Ovary (tissue), 10 donors: ENCODE measurements at places on chromosomes 12 and 14. TPM values are rescaled to one million over a fixed set of nuclear protein-coding genes. Genes with fewer than 3 reads are reported as not detected.
A peak's percentile ranks its signal among the peaks of the same experiment; 100 is the strongest.

The CBX5 gene
- 30.3 TPM for total RNA-seq

The PAX9 gene
- total RNA-seq = not detected

The ADAM21 gene
- 0.20 TPM for total RNA-seq

The LIN52 gene
- total RNA-seq = 10.0 TPM

The NOVA1 gene
- total RNA-seq = 7.3 TPM

The MMP14 gene
- 187 TPM for total RNA-seq

DNA sequence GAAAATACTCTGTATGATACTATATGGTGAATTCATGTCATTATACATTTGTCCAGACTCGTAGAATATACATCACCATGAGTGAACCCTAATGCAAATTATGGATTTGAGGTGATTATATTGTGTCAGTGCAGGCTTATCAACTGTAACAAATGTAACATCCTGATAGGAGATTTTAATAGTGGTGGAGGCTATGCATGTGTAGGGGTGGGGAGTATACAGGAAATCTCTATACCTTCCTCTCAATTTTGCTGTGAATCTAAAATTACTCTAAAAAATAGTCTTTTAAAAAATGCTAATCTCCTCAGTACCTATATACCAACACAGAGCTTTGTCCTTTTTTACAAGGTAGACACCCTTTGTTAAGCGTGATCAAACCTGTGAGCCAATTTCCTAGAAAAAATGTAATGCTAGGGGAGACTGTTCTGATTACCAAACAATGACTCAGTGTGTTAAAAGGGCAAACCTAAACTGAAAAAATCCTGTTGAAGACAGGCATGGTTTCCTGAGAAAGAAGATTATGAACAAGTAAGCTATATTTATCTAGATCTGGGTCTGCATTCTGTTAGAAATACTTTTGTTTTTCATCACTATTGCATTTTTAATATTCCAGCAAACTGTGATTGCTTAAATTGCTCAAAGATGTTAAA is 170.9 kb downstream of the DUSP6 start:
- H3K36me3 ChIP-seq = no peaks in the 10 kb centered on the region
- no peaks in the 10 kb centered on the region for H3K4me1 ChIP-seq

DNA sequence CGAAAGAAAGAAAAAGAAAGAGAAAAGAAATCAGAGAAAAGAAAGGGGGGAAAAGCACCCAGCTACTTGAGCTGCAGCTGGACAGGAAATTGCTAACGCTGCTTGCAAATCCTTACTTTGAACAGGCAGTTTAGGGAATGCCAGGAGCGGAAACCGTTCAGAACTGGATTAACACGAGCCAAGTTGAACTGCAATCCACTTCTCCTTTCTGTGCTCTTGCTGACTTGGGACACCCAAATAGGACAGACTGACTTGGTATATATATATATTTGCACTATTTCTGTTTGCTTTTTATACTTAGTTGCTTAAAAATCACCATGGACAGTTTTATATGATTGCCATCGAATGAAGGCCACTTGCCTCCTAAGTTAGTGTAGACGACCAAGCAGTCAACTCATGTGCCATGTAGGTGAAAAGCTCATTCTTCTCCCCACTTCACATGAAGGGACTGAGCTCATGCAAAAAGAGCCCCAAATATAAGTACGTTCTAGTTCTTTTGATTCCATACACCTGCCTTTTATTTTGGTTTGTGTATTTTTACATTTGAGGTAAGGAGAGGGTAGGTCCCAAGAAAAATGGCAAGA is 5.5 kb downstream of the DUSP6 start:
- no peak overlapping the region for H3K27ac ChIP-seq
- H3K4me3 ChIP-seq = no peak overlapping the region
- peaks cover 3% of the 10 kb centered on the region for H3K4me1 ChIP-seq

DNA sequence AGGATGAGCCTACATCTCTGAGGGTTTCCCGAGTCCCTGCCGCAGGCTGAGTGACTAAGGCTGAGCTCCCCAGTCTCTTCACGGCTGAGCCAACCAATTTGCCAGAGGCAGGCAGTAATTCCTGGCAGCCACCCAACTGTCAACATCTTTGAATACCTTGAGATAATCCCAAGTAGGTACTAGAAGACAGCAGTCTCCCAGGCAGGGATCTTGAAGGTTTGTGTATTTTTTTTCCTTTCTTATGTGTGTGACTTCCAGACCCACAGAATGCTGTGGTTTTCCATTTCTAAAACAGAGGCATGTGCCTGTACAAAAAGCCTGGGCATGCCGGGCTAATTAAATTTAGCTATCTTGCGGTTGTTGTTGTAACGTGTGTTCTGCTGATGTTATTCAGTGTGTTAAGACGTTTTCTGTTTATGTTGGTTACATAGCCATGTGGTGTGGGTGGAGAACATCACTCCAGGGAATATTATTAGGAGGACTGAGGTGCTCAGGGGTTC is 155.5 kb downstream of the ANO2 start:
- no peaks in the 10 kb centered on the region for H3K4me1 ChIP-seq
- H3K27me3 ChIP-seq = no peaks in the 10 kb centered on the region
- no peaks in the 10 kb centered on the region for H3K36me3 ChIP-seq
- no peak overlapping the region for H3K4me3 ChIP-seq

DNA sequence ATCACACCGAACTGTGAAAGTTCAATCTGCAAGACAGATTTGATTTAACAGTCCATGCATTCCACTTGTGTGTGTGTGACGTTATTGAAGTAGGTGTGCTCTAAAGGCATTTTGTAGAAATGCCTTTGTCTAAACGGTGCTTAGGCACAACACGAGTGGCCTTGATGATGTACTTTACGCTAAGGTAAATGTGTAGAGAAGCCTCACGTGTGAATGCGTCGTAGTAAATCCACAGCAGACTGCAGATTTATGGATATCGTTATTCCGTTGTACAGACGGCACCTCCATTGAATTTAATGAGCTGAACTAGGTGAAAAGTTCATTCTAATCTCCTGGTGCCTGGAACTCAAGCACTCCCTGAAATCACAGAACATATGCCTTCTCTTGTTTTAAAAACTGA is 202.8 kb upstream of the STXBP6 start:
- no peak overlapping the region for H3K4me3 ChIP-seq
- DNase-seq = no peak
- no peaks in the 10 kb centered on the region for H3K4me1 ChIP-seq

DNA sequence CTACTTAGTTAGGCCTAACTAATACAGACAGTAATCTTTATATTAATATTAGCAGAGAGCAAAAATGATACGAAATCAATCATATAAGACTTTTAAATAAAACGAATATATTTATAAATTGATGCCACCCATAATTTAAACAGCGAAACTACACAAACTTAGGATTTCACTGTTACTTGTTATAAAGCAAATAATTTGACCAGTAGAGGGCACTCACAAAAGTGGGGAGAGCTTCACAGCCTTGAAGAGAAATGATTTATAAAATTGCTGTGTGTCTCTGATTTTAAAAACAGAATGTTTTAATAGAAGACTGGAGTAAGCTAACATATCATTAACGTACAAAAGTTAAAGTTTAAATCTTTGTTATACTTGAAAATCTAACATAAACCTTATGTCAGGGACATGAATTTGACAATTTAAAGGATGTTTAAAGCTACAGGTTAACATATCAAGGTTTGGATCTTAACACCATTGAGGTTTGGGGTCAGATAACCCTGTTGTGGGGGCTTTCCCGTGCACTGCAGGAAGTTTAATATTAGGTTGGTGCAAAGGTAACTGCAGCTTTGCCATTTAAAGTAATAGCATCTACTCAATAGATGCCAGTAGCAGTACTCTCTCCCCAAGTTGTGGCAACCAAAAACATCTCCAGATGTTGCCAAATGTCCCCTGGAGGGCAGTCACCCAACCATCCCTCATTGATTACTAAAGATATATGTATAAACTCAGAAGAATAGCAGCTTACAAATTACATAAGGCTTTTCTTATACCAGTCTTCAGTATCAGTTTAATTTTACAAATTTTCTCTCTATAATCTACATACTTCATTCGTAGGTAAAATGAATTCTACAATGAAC is 9.3 kb downstream of the KRAS start:
- H3K4me3 ChIP-seq = no peak overlapping the region
- no peak for DNase-seq
- no peaks in the 10 kb centered on the region for H3K27me3 ChIP-seq
- no peaks in the 10 kb centered on the region for H3K4me1 ChIP-seq
- H3K27ac ChIP-seq = no peak overlapping the region

GRCh38 chr14:69087061-69087461 is 65.9 kb downstream of the DCAF5 start:
- no peaks in the 10 kb centered on the region for H3K27me3 ChIP-seq
- no peak overlapping the region for H3K4me3 ChIP-seq
- H3K27ac ChIP-seq = no peak overlapping the region
- no peaks in the 10 kb centered on the region for H3K36me3 ChIP-seq
- DNase-seq = no peak

GRCh38 chr14:64725261-64725815 is 21.1 kb downstream of the PLEKHG3 start:
- H3K4me1 ChIP-seq = peaks cover 14% of the 10 kb centered on the region
- H3K4me3 ChIP-seq = no peak overlapping the region
- H3K27ac ChIP-seq = no peak overlapping the region
- H3K36me3 ChIP-seq = peaks cover 2% of the 10 kb centered on the region
- H3K27me3 ChIP-seq = no peaks in the 10 kb centered on the region
- DNase-seq = peak; percentile 15

GRCh38 chr12:130972586-130972950 is 18.9 kb downstream of the ADGRD1 start:
- DNase-seq = no peak
- peak overlapping the region; percentile 55 for H3K27ac ChIP-seq
- no peak overlapping the region for H3K4me3 ChIP-seq
- peaks cover 1% of the 10 kb centered on the region for H3K4me1 ChIP-seq
- H3K27me3 ChIP-seq = no peaks in the 10 kb centered on the region

GRCh38 chr12:91608542-91608941 is 425.9 kb upstream of the DCN start:
- H3K27me3 ChIP-seq = no peaks in the 10 kb centered on the region
- no peak overlapping the region for H3K4me3 ChIP-seq
- no peaks in the 10 kb centered on the region for H3K36me3 ChIP-seq
- no peaks in the 10 kb centered on the region for H3K4me1 ChIP-seq

GRCh38 chr14:51157012-51157411 is 62.1 kb upstream of the TRIM9 start:
- no peak for DNase-seq
- no peaks in the 10 kb centered on the region for H3K36me3 ChIP-seq
- no peak overlapping the region for H3K27ac ChIP-seq
- no peak overlapping the region for H3K4me3 ChIP-seq
- H3K27me3 ChIP-seq = no peaks in the 10 kb centered on the region

DNA sequence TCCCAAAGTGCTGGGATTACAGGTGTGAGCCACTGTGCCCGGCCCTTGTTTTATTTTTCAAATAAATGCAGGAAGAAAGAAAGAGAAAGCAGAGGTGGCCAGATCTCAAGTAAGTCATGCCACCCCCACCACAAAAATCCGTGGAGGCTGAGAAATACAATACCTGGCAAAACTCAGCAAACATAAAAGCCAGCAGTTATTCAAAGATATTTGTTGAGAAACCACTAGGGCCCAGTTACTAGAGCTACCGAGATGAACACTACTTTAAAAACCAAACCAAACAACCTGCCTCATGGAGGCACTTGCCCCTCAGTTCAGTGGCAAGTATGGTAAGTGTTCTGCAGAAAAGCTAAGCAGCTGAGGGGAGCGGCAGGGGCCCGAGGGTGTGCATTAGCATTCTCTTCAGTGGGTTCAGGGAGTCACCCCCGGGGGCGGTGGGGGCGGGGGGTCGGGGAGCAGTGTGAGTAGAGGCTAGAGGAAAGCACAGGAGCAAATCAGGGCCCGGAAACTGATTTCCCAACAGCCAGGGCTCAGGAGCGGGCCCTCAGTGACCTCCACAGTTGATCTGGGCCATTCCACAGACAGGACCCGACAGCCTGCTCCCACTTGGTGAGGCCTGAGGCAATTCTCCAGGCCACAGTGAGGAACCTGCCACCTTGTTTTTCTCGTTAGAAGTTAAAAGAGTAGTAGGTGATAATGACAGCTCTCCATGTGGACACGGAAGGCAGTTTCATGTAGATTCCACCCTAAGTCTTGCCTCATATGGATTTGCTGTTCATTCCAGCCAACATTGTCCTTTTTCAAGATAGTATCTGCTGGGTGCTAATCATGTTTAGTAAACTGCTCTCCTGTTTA is 8.6 kb downstream of the EVL start:
- no peak overlapping the region for H3K27ac ChIP-seq
- no peaks in the 10 kb centered on the region for H3K27me3 ChIP-seq
- no peaks in the 10 kb centered on the region for H3K36me3 ChIP-seq
- H3K4me1 ChIP-seq = no peaks in the 10 kb centered on the region

- no peak overlapping the region for H3K4me3 ChIP-seq
- no peaks in the 10 kb centered on the region for H3K27me3 ChIP-seq
- H3K4me1 ChIP-seq = peaks cover 4% of the 10 kb centered on the region
- peak; percentile 75 for DNase-seq
These were observed 8.7 kb downstream of the MTERF2 start for GRCh38 chr12:106978035-106978800.

- no peak overlapping the region for H3K27ac ChIP-seq
- H3K4me1 ChIP-seq = no peaks in the 10 kb centered on the region
- no peaks in the 10 kb centered on the region for H3K36me3 ChIP-seq
- no peak overlapping the region for H3K4me3 ChIP-seq
- DNase-seq = no peak
These were observed 74.0 kb upstream of the G2E3 start for GRCh38 chr14:30484976-30485375.

GRCh38 chr14:53226553-53226952 is 73.4 kb upstream of the DDHD1 start:
- no peaks in the 10 kb centered on the region for H3K36me3 ChIP-seq
- no peak for DNase-seq
- no peaks in the 10 kb centered on the region for H3K4me1 ChIP-seq

- H3K4me3 ChIP-seq = no peak overlapping the region
- no peaks in the 10 kb centered on the region for H3K36me3 ChIP-seq
- no peaks in the 10 kb centered on the region for H3K4me1 ChIP-seq
- no peak for DNase-seq
- no peaks in the 10 kb centered on the region for H3K27me3 ChIP-seq
These were observed 17.2 kb upstream of the MARK3 start for GRCh38 chr14:103367995-103368394.

- H3K4me3 ChIP-seq = no peak overlapping the region
These were observed 255.2 kb downstream of the EMP1 start for GRCh38 chr12:13451776-13452175.

DNA sequence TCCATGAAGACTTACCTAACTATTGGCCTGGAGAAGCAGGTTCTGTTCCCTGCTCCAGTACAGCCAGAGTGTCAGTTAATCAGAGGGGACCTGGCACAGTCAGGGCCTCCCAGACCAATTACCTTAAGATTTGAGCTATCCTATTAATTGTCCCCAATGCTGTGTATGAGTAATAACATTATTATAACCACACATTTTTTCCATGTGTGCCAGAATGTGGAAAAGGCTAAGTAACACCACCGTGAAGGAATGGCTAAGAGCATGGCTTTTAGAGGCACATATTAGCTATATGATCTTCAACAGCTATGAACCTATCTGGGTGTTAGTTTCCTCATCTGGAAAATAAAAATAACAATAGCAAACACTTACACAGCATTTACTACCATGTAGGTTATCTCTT is 111.1 kb upstream of the RAP1B start:
- no peaks in the 10 kb centered on the region for H3K27me3 ChIP-seq
- DNase-seq = no peak
- no peak overlapping the region for H3K27ac ChIP-seq
- H3K36me3 ChIP-seq = no peaks in the 10 kb centered on the region
- H3K4me3 ChIP-seq = no peak overlapping the region

GRCh38 chr14:21197418-21198205 is 41.7 kb upstream of the OR5AU1 start:
- DNase-seq = no peak
- H3K4me1 ChIP-seq = no peaks in the 10 kb centered on the region
- no peak overlapping the region for H3K4me3 ChIP-seq
- no peak overlapping the region for H3K27ac ChIP-seq
- H3K36me3 ChIP-seq = no peaks in the 10 kb centered on the region
- no peaks in the 10 kb centered on the region for H3K27me3 ChIP-seq
